ENCODE measurements at places on chromosomes 12 and 14.

- DNase-seq, result no peak
These were observed 37.7 kb upstream of the CRY1 start for GRCh38 chr12:107130830-107131611.

DNA sequence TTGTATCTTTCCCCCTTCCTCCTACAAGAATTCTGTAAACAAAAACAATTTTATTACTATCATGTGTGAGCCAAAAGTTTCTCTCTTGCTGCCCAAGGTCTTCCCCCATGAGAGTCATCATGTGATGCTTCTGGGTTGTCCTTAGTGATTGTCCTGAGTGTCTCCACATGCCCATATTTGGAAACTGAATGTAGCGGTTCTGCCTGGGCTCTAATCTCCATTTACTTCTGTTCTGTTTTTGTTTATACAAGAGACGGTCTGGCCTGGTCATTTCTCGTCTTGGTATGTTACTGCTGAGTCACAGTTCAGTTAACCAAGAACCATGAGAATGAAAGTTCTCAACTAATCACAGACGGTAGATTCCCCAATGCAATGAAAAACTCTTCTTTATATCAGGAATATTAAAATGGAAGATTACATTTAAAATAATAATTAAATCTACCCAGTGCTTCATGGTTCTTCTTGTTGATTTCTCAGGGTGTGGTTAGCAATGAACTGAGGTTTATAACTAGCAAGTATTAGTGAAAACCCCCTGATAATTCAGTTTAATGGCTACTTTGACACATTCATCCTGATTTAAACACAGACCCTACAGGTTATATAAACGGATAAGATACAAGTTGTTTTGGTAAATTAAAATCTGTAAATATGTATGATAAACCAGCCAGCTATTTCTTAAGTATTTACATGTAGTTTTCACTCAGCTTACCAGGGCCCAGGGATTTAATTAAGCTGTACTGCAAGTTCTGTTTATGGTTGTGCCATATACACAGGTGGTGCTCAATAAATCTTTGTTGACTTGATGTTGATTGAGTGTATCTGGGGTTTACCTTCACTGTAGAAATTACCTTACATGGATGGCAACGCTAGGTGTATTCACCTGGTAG lies 81.1 kb downstream of the PELI2 start:
- DNase-seq, result no peak

DNA sequence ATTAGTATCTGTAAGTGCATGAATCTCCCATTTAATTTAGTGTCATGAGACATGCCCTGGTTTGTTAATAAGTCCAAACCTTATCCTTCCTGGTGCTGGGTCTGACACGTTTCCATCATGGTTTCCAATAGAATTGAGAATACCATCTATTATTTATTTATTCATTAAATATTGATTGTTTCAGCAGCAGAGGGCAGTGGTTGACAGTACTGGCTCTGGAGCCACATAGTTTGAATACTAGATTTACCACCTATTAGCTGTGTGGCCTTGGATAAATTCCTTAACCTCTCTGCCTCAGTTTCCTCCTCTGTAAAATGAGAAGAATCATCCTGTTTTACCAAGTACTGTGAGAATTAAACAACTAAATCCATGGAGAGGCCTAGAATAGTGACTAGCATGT lies 941 bp upstream of the STAB2 start:
- no peak for DNase-seq

- DNase-seq, result no peak
These were observed 6.7 kb upstream of the C12orf50 start for GRCh38 chr12:88035907-88036289.

- DNase-seq, result no peak
These were observed 11.6 kb downstream of the FGD6 start for GRCh38 chr12:95205685-95206084.

GRCh38 chr14:106417224-106418049 lies 891.1 kb downstream of the TMEM121 start:
- DNase-seq, result no peak

DNA sequence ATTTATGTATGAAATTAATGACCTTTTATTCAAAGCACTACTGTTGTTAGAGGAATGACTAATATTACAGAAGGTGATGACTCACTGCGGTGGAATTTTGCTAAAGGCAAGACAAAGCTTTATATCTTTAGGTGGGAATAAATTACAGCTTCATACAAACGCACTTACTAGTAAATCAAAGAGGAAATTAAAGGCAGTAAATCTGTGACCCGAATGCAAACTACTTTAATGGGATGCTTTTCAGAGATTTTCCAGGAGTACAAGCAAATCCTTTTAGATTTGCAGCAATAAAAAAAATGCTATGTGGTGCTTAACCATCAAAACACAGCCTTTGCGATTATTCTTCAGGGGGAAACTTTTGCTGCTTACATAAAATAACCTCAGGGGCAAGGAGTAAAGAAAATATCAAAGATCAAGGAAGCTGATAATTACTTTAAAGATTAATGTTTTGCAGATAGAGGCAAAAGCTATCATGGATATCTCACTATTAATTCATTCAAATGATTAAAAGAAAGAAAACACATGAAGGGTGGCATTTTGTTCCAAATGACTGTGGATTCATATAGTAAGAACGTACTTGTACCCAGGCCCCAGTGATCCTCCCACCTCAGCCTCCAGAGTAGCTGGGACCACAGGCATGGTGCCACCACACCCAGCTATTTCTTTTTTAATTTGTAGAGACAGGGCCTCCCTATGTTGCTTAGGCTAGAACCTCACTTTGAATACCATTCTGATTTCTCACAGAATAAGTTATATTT lies 98.9 kb downstream of the DENND5B start:
- DNase-seq, result no peak

DNA sequence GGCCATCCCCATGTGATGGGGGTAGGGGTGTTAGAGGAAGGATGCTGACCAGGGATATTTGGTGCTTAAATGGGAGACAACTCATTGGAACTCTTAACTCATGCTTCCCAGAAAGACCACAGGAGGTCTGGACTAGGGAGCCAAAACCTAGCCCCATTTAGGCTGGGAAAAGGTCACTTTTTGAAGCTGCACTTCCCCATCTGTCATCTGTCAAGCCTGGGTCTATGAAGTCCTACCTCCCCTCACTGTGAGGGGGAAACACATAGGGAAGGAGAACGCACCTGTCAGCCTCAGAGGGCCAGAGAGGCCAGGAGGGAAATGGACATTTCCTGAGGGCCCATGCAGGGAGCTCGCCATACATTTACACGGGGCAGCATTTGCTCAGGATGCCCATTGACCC lies 321.0 kb downstream of the BCL11B start:
- DNase-seq, result no peak

GRCh38 chr12:112199136-112199535 lies 73.8 kb downstream of the TRAFD1 start:
- no peak for DNase-seq

GRCh38 chr14:91350483-91350812 lies 67.2 kb downstream of the CCDC88C start:
- DNase-seq, result no peak

DNA sequence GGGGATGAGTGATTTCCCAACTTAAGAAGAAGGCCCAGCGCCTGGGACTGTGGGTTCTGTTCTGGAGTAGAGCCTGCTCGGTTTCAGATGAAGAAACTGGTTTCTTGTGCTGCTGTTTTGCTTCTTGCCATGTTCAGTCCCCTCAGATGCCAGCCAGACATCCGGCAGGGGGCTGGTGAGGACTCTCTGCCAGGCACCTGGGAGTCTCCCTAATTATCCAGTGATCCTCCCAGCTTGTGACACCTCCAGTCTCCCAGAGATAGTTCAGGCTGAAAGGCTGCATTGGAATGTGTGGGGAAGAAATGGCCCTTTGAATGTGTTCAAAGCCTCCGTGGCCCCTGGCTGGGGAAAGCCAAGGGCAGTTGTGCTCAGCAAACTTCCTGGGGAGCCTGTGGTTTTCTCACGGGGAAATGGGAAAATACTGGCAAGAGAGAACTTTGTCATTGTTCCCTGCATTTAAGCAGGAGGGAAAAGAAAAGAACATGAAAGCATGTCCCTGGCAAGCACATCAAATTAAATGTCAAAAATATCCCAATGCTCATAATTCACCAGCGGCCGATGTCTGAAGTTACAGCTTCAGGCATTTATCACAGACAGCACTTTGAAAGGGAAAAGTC lies 8.5 kb upstream of the SERPINA12 start:
- DNase-seq, result no peak

- no peak for DNase-seq
These were observed 16.0 kb downstream of the ULK1 start for GRCh38 chr12:131910302-131911027.

GRCh38 chr14:106848330-106849121 lies 1322.1 kb downstream of the TMEM121 start:
- DNase-seq, result no peak

DNA sequence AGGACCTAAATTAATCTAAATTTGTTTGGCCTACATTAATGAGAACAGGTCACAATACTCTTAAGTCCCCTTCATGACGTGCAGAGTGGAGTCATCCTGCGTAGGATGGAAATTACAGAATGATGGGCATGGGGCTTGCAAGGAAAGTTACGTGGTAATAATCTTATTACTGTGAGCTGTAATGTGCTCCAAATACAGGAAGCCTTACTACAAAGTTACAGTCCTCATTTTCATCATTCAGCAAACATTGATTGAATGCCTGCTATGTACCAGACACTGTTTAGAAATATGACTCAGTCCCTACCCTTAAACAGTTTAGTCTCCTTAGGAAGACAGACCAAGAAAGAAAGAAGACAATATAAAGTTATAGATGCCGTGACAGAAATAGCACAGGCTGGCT lies 9.4 kb downstream of the HIGD1C start:
- no peak for DNase-seq

- no peak for DNase-seq
These were observed 147.9 kb upstream of the E2F7 start for GRCh38 chr12:77213319-77213718.

DNA sequence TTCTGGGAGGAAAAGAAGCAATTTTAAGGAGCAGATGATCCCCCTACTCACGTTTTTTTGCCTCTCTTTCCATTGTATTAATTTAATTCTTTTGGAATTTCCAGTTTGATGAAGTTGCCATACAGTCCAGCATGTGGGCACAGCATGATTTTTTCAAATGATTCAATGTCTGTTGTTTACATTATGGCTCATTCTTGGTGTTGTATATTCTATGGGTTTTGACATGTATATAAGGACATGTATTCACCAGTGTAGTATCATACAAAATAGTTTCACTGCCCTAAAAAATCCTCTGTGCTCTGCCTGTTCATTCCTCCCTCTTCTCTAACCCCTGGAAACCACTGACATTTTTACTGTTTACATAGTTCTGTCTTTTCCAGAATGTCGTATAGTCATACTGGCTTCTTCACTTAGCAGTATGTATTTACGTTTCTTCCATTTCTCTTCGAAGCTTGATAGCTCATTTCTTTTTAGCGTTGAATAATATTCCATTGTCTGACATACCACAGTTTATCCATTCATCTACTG lies 13.3 kb upstream of the KLHDC2 start:
- no peak for DNase-seq

DNA sequence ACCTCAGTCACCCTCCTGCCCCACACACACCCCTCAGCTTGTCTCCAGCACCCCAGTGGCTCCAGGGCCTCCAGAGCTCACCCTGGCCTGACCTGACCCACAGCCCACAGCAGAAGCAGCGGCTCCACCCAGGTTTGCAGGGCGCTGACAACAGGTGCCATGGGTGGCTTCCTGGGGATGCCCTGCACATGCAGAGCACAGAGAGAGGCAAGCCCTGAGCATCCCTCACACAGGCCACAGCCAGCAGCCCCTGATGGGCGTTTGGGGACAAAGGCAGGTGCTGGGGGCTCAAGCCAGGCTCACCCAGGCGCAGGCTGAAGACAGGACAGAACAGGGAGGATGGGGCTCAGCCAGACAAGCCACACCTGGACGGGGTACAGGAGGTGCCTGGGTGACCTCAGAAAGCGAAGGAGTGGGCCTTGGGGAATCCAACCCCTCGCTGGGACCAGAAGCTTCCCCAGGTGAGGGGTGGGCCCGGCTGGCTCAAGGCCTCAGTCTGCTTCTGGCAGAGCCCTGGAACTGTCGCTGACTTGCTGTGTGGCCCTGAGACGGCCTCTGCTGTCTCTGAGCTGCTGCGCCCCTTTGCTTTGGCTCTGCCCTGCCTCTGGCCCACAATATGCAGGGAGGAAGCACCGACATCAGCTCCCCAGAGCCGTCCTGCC lies 10.6 kb downstream of the ARL6IP4 start:
- no peak for DNase-seq

DNA sequence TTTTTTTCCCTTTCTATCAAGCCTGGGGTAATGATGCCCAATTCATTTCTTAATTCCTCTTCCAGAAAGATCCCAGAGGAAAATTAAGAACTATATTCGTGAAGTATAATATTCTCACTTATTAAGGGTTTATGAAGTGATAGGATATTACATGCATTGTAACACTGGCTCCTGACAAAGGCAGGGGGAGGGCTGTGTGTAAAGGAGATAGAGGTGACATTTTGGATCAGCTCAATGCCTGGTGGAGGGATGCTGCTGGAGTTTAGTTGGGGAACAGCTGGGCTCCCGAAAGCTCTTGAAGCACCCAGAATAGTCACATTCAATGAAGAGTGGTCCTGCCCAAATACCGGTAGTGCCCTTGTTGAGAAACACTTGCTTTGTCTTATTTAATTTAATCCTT lies 774 bp downstream of the SERPINA11 start:
- DNase-seq, result no peak

DNA sequence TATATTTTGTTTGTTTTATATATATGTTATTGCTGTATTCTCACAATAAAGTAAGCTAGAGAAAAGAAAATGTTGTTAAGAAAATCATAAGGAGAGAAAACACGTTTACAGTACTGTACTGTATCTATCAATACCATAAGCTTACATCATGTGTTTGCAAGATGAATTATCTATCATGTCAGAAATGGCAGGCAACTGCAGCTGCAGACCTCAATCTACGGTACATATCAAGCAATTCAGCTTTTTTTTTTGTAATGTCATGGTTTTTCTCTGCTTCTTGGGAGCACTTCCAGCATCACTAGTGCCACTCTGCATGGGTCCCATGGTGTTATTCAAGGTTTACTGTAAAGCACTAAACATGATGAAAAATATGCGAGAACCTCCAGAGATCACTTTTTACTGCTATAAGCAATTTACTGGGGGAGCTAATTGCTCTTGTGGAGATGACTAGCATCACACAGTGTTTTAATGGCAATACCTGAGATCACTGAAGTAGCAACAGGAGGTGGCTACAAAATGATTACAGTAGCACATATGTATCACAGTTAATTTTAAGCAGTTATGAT lies 9.0 kb upstream of the KRT2 start:
- no peak for DNase-seq

DNA sequence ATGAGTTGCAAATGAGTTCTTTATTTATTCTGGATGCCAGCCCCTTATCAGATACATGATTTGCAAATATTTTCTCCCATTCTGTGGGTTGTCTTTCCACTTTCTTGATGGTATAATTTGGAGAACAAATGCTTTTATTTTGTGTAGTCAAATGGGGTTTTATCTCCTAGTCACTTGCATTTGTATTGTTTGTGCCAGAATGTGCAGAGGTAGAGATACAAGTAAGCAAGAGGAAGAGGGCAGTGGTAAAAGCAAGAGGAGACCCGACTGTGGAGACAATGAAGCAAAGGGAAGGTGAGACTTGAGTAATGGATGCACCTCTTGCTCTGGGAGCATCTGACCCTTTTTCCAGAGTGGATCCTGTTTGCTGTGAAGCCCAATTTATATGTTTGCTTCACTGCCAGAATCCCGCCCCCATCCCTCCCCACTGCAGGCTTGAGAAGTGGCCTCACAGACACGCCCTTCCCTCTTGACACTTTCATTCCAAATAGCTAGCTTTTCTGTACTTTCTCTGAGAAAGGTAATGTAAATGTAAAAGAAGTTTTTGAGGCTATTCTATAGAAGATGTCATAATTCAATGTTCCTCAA lies 786 bp upstream of the PFKM start:
- DNase-seq, result no peak

GRCh38 chr14:96112032-96112431 lies 72.9 kb downstream of the C14orf132 start:
- DNase-seq, result no peak

Data from D721Med (cell line).